ENCODE measurements at places on chromosomes 13 and 19. TPM values are rescaled to one million over a fixed set of nuclear protein-coding genes. Genes with fewer than 3 reads are reported as not detected.
A peak's percentile ranks its signal among the peaks of the same experiment; 100 is the strongest.

DNA sequence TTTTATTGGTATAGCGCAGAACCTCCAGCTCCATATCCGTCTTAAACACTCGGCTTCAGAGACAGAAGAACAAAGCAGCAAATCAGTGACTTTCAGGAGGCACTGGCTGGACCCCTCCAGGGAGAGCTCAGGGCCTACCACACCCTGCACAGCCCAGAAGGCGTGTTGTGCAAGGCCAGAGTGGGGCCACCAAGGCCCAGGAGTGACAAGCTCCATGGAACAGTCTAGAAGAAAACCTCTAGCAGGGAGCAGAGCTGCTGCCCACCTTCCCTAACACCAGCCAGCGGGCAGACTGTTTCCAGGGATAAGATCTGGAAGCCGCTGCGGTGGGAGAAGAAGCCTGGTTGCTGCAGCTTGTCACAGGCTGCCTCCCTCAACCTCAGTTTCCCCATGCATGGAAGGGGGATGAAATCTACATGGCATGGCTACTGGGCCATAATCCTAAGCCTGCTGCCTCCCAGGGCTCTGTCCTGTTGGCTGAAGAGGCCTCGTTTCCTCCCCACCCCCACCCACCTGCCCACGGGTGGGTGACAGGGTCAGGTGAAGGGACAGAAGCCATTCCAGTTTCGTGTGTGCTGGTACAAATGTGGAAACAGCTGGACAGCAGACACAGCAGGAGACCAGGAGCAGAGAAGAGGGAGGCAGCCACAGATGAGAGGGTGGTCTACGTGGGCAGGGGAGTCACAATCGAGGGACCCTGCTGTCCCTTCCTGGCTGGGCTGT is 57.4 kb downstream of the PEPD start:
- no peak overlapping the region for H3K4me3 ChIP-seq
- H3K27ac ChIP-seq = no peak overlapping the region
- no peaks in the 10 kb centered on the region for H3K27me3 ChIP-seq
- peaks cover 4% of the 10 kb centered on the region for H3K4me1 ChIP-seq
- no peaks in the 10 kb centered on the region for H3K36me3 ChIP-seq

- peak overlapping the region; percentile 87 for H3K27ac ChIP-seq
- DNase-seq = peak; percentile 31
- peaks cover 17% of the 10 kb centered on the region for H3K4me1 ChIP-seq
- peaks cover 6% of the 10 kb centered on the region for H3K27me3 ChIP-seq
- H3K36me3 ChIP-seq = no peaks in the 10 kb centered on the region
- H3K4me3 ChIP-seq = peak overlapping the region; percentile 98
Observed at GRCh38 chr19:11737964-11738745, 591 bp downstream of the ZNF823 start.

- H3K4me3 ChIP-seq = no peak overlapping the region
- H3K4me1 ChIP-seq = peaks cover 5% of the 10 kb centered on the region
- DNase-seq = no peak
- peak overlapping the region; percentile 12 for H3K27ac ChIP-seq
- no peaks in the 10 kb centered on the region for H3K36me3 ChIP-seq
- no peaks in the 10 kb centered on the region for H3K27me3 ChIP-seq
Observed at GRCh38 chr13:35016362-35017112, 74.5 kb downstream of the NBEA start.

GRCh38 chr19:49594993-49595818 is 4.2 kb downstream of the PRR12 start:
- no peaks in the 10 kb centered on the region for H3K36me3 ChIP-seq
- H3K4me1 ChIP-seq = peaks cover 30% of the 10 kb centered on the region
- no peak overlapping the region for H3K4me3 ChIP-seq
- H3K27me3 ChIP-seq = no peaks in the 10 kb centered on the region

ZIK1 gene
- polyA plus RNA-seq = 15.8 TPM
